ENCODE measurements at places on chromosomes 4 and X.

- no peak for DNase-seq
Measured at GRCh38 chr4:41428601-41429279, 109.2 kb upstream of the LIMCH1 start.

GRCh38 chr4:96343836-96344235 lies 503.9 kb downstream of the PDHA2 start:
- DNase-seq = no peak

- peak; percentile 82 for DNase-seq
Measured at GRCh38 chrX:40864972-40865371, 129.6 kb upstream of the MED14 start.

GRCh38 chr4:14893713-14894112 lies 108.6 kb upstream of the CPEB2 start:
- no peak for DNase-seq

DNA sequence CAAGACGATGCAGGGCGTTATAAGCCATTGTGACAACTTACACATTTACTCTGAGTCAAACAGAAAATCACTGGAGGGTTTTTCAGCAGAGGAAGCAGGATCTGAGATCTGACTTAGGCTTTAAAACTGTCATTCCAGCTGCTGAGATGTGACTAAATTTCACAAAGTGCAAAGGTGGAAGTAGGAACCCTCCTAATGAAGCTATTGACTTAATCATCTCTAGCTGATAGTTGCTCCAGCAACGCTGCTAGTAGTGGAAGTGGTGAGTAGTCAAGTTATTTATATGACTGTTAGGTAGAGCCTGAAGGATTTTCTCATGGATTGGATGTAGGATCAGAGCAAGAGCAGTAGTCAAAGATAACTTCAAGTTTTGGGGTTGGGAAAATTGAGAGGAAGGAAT lies 218.6 kb downstream of the GRID2 start:
- DNase-seq = no peak

GRCh38 chrX:134251241-134251640 lies 14.3 kb downstream of the CCDC160 start:
- no peak for DNase-seq
